ENCODE measurements at places on chromosomes 2 and 18.

GRCh38 chr2:3122525-3122924, 255.1 kb downstream of the EIPR1 start:
- DNase-seq = no peak

DNA sequence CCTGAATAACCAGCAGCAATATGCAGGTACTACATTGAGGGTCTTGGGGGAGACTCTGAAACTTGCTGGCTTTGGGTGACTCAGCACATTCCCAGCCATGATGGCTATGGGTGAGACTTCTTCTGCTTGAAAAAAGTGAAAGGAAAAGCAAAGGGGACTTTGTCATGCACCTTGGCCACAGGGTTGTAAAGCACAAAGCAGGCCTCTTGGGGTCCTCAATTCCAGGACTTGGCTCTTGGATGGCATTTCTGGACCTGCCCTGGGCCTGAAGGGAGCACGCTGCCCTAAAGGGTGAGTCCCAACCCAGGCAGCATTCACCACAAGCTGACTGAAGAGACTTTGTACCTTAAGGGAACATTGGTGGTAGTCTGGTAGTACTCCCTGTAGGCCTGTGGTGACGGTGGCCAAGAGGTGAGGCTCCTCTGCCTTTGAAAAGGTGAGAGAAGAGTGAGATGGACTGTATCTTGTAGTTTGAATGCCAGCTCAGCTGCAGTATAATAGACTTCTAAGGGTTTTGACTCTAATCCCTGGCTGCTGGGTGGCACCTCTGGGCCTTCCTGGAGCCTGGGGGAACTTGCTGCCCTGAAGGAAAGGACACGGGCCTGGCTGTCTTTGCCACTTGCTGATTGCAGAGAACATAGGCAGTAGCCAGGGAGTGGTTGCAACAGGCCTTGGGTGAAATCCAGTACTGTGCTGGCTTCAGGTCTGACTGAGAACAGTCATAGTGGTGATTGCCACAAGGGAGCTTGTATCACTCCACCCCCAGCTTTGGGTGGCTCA, 36.5 kb upstream of the CYTIP start:
- DNase-seq = no peak

GRCh38 chr2:207157162-207157481, 8.6 kb downstream of the KLF7 start:
- no peak for DNase-seq

DNA sequence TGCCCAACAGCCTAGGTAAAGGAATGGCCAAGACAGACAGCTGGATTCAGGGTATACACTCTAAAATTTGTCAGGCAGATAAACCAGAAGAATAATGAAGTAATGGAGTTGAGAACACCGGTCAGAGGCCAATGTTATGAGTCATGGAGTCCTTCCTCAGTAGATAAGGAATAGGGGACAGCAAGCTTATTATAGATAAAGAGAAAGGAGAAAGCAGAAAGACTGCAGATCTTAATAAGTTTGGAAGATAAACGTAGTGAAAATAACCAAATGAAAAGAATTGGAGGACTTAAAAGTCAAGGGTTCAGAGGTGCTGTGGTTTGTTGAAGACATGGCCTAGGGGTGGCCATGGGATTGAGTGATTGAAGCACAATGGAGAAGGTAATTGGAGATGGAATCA, 63.5 kb upstream of the NFE2L2 start:
- no peak for DNase-seq

DNA sequence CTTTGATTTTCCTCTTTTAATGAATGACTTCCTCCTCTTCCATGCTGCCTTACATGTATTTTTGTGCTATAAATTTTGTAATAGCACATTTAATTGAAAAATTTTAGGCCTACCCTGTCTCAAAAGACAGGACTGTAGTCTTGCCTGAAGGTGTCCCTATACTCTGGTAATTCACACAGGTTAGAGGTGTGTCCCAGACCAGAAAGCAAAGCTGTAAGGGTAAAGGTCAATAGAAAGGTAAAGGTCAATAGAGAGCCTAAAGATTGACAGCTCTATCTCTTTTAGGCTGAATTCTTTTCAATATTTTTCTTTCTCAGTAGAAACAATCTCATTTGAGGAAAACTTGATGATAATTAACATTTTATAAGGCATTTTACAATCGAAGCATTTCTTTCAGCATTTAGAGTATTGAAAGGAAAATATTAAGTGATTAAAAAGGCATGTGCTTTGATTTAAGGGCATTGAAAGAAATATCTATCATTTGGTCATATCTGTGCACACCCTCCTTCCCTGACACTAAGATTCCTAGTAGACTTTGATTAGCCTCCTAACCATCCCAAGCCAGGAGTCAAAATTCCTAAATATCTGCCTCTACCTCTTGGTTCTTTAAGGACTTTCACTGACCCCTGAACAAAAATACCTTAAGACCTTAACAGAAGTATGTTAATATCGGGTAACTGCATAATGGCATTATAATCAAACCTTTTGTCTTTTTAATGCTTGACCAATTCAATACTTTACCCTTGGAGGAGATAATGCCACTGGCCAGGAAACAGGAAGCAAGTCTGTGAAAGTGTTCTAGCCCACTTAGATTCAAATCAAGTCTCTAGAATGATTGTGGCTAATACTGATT, 161.8 kb upstream of the DTNA start:
- no peak for DNase-seq

- DNase-seq = no peak
Observed at GRCh38 chr2:240196716-240197461, 56.4 kb upstream of the OTOS start.

DNA sequence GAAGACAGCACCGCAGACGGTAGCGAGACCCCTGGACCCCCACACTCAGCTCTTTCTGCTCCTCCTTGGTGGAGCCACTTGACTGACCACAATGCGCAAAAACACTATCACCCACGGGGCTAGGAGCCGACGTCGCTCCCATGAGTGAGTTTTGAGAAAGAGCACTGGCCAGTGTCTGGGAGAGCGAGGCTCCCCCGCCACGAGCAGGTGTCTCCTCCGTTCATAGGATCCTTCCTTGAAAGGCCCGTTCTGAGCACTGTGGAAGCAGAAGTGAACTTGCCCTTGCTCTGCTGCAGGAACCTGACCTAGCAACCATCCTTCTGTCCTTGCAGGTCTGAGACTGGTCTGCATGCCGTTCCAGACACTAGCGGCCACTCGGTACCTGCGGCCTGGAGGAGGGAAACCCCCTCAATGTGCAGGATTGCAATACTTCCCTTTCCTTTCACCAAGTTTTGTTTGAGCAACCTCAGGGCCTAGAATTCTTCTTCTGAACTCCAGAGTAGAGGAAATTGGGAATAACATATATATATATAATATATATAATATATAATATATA, 12.9 kb upstream of the ZNF516 start:
- DNase-seq = no peak

DNA sequence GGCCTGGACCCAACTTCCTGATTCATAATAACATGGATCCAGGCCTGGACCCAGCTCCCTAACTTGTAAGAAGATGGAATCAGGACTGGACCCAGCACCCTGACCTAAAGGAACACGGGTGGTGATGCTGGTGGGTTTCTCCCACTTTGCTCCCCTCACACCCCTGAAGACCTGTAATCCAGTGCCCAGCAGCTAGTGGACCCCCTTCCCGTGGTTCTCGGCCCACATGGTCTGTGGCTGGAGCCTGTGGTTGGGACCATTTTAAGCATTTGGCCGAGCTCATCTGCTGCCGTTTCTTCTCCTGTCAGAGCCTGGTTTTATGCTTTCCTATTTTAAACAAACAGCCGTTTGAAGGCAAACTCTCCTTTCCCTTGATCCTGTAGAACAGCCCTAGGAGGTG, 232.8 kb downstream of the EIPR1 start:
- no peak for DNase-seq

All from NCI-H1930 (cell line).